Posterior vena cava (tissue), 2 donors: ENCODE measurements at places on chromosomes 5 and 9. TPM values are rescaled to one million over a fixed set of nuclear protein-coding genes. Genes with fewer than 3 reads are reported as not detected.
A peak's percentile ranks its signal among the peaks of the same experiment; 100 is the strongest.

DNA sequence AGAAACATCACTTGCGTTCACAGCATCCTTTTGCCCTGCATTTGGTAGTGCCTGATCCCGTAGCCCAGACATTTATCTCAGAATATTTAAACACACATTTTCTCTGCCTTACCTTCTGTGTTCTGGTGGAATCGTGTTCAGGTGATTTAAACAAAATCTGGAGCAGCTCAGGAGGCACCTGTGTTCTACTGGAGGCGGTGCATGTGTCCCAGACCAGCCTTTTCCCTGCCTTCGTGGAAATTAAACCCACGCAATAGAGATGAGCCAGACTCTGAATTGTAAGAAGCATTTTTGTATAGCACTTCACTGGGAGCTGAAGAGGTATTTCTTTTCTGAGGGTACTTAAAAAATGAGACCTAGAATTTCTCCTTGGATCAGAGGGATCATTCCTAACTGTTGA lies 212.5 kb downstream of the MAST4 start:
- DNase-seq: no peak

Gene IL33
- 83.1 TPM for total RNA-seq

DNA sequence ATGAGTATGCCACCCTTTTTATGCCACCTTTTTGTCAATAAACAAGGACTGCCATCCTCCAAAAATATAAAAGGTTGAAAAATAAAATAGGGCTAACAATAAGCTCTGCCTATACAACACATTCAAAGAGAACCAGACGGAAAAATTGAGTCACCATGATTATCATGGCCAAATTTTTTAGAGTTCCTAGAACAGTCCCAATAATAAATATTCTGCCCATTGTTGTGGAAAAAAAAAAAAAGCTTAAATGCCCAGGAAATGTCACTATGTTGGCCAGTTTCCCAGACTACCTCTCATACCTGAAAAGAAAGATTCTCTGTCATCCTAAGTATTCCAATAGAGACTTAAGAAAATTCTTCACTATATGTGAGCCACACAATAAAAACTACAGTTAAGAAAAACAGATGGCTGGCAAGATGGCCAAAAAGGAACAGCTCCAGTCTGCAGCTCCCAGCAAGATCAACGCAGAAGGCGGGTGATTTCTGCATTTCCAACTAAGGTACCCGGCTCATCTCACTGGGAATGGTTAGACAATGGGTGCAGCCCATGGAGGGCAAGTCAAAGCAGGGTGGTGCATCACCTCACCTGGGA lies 149.0 kb downstream of the TMEM161B start:
- no peak for DNase-seq

GRCh38 chr5:179161901-179162300 lies 101.7 kb downstream of the ZNF354C start:
- peak; percentile 38 for DNase-seq

DNA sequence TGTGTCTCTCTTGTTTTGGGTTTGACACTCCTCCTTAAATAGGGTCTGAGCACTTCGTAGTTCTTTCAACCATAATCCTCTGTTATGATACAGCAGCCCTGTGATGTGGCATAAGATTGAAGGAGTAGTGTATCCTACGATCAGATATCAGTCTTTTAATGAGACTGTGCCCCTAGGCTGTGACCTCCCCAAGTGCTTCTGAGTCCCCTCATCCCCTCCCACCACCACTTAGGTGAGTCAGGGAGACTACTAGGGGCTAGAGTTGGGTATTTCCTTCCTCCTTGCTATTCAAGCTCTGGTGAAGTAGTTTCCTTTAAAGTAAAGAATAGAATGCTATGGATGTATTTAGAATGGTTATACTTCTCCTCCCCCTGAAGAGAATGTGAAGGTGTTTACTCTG lies 637.2 kb upstream of the GRAMD2B start:
- DNase-seq: no peak

Gene CAVIN4
- 0.51 TPM for total RNA-seq

- peak; percentile 73 for DNase-seq
These were observed 5.8 kb downstream of the UNC5A start for GRCh38 chr5:176816043-176816745.

- no peak for DNase-seq
These were observed 550.6 kb upstream of the CLINT1 start for GRCh38 chr5:158409507-158409906.

DNA sequence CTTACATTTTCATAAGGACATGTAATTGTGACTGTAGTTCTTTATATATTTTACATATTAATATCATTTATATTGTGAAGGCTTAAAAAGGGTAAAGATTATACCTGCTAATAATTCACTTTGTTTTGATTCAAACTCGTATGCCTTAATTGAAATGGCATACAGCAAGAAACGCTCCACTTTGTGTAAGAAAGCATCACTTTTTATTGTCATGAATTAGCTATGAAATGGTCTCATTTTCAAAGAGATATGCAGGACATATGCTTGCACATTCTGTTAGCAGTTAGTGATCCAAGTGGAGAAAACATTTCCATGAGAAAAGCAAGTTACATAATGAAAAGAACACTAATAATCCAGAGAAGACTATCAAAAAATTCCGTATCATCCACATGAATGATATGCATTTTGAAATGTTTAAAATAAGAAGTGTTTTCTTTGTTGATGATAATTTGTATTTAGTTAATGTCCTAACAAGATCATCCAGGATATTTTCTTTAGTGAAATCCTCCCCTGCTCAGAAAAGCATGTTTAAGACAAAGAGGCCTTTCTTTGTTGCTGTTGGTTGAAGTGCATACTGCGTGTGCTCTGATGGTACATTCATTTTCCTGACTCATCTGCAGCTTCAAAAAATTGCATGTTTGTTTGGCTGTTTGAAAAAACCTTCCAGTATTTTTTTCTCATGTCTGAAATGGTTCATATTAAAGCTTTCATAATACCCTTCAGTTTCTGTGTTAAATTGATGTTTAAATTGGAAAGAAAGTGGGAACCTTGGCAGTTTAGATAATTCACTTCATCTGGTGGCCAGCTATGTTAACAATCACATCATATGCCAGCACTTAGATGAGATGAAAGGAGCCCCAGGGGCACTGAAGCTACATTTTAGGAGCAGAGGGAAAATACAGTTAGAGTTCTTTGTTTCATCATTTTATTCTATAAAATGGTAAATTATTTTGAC lies 242.2 kb downstream of the CSNK1G3 start:
- no peak for DNase-seq

Gene FNBP1
- 116 TPM for total RNA-seq

GRCh38 chr5:34498572-34498971 lies 157.6 kb upstream of the RAI14 start:
- DNase-seq: no peak

DNA sequence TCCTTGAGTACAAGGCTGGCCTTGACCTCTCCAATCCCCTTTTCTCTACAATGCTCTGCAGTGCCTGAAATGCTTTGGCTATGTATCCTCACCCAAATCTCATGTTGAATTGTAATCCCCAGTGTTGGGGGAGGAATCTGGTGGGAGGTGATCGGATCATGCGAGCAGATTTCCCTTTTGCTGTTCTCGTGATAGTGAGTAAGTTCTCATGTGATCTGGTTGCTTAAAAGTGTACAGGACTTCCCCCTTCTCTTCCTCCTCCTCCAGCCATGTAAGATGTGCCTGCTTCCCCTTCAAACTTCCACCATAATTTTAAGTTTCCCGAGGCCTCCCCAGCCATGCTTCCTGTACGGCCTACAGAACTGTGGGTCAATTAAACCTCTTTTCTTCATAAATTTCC lies 28.5 kb upstream of the AKNA start:
- DNase-seq: no peak

GRCh38 chr9:94811074-94811473 lies 84.6 kb downstream of the AOPEP start:
- DNase-seq: no peak

Gene PRSS3
- total RNA-seq: 1.00 TPM

Gene LMBRD2
- 14.9 TPM for total RNA-seq
